Stimulated activated effector memory CD8-positive, alpha-beta T cell treated with anti-CD3 and anti-CD28 coated beads, Interleukin-12 subunit alpha, Interleukin-12 subunit beta, amount 100 ng/mL, for 72 hours (primary cell): ENCODE measurements at places on chromosomes 1 and 21.

DNA sequence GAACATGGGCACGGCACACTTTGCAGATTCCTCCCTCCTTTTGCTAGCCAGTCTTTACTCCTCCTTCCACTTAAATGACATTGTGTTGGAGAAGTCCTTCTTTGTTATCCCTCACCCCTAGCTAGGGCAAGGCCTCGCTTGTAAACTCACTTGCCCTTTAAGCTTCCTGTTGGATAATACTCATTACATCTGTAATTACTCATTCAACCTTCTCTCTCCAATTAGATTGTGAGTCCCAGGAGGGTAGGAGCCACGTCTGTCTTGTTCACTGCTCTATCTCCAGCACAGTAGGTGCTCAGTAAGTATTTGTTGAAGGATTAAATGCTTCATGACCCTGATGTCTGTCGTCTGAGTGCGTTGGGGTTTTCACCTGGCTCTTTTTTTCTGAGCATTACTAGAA lies 98.7 kb upstream of the USP24 start:
- DNase-seq: no peak

DNA sequence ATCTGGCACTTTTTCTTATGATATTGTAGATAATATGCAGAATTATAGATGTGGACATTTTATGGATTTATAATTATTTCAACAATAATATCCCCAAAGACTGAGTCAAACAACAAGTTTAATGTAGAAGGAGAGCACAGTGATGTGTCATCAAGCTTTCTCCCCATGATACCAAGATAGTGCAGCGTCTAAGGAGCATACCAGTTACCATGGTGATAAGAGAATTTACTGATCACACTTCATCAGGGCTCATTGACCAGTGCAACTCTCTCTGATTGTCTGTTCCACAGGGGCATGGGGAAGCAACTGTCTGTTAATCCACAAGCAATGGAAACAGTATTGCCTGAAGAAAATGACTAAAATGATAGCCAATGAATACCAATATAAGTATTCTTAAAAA lies 209.6 kb upstream of the DPYD start:
- no peak for DNase-seq

GRCh38 chr1:248750496-248750895 lies 5.1 kb downstream of the LYPD8 start:
- DNase-seq: no peak

GRCh38 chr1:112557385-112557784 lies 48.6 kb downstream of the WNT2B start:
- no peak for DNase-seq

DNA sequence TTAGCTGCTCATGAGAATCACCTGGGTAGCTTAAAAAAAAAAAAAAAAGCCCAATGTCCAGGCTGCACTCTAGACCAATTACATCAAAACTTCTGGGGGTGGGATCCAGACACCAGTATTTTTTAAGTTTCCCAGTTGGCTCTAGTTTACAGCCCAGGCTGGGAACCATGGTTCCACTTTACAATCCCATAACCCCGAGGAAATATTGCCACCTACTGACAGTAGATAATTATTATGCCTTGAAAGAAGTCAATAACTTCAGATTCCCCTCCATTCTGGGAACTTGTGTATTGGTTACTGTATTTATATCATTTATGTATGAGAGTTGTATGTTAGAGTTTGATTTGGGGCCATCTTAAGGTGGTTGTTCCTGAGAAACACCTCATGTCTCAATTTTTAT lies 100.2 kb downstream of the SPATA46 start:
- no peak for DNase-seq

GRCh38 chr1:91091812-91092211 lies 70.0 kb upstream of the ZNF644 start:
- no peak for DNase-seq

- DNase-seq: peak; percentile 94
Observed at GRCh38 chr1:235075048-235075776, 53.4 kb downstream of the TOMM20 start.

GRCh38 chr1:173749137-173749536 lies 34.4 kb downstream of the KLHL20 start:
- no peak for DNase-seq

- DNase-seq: no peak
Observed at GRCh38 chr1:88802404-88802803, 89.0 kb downstream of the GTF2B start.

GRCh38 chr1:41851589-41851988 lies 67.1 kb downstream of the HIVEP3 start:
- no peak for DNase-seq

GRCh38 chr1:112126598-112126997 lies 137.1 kb upstream of the KCND3 start:
- no peak for DNase-seq

- no peak for DNase-seq
Observed at GRCh38 chr1:187655104-187655503, 826.4 kb downstream of the PLA2G4A start.

DNA sequence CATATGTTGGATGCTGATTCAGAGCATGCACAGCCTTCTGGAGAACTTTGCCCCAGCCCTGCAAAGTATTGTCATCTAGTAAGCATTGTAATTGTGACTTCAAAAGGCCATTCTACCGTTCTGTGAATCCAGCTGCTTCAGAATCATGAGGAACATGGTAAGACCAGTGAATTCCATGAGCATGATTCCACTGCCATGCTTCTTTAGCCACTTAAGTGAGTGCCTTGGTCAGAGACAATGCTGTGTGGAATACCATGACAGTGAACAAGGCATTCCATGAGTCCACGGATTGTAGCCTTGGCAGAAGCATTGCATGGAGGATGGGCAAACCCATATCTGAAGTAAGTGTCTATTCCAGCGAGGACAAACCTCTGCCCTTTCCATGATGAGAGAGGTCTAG lies 123.7 kb downstream of the S1PR1 start:
- DNase-seq: no peak

GRCh38 chr1:167776151-167776550 lies 54.4 kb downstream of the MPZL1 start:
- no peak for DNase-seq

DNA sequence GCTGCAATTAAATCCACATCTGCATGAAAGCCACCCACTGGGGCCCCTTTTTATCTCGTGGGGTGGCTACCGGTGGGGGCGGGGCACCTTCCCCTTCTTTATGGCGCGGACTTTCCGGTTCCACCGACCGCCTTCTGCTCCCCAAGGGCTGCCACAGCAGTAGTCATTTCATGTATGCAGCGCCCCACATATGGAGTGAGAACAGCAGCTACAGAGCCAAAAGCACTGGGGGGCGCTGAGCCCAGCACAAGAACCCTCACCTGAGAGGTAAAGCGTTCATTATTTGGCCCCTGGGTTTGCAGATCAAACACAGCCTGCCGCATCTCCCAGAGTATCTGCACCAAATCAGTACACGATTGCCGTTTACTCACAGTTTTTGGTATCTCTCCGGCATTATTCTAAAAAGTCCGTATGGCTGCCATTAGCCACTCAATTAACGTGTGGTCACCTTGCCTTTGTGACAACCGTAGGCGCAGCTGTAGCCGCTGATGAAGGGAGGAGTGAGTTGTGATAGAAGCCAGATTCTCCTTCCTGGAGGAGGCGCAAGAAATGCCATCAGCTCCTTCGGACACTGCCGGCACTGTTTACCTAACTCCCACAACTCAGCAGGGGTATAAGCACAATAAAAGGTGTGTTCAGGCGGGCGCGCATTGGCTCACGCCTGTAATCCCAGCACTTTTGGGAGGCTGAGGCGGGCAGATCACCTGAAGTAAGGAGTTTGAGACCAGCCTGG lies 30.4 kb upstream of the CR2 start:
- DNase-seq: no peak

- DNase-seq: no peak
Observed at GRCh38 chr1:206909161-206909882, 12.1 kb downstream of the IL24 start.

GRCh38 chr1:83918688-83919285 lies 80.1 kb downstream of the TTLL7 start:
- DNase-seq: no peak

GRCh38 chr1:239537795-239538194 lies 151.4 kb downstream of the CHRM3 start:
- DNase-seq: no peak

- no peak for DNase-seq
Observed at GRCh38 chr1:161866241-161866640, 100.1 kb downstream of the ATF6 start.

- no peak for DNase-seq
Observed at GRCh38 chr1:63010913-63011660, 227.2 kb downstream of the ATG4C start.

- no peak for DNase-seq
Observed at GRCh38 chr1:150961756-150962155, 12.9 kb downstream of the CERS2 start.

- DNase-seq: no peak
Observed at GRCh38 chr1:24373044-24373443, 40.5 kb downstream of the STPG1 start.

DNA sequence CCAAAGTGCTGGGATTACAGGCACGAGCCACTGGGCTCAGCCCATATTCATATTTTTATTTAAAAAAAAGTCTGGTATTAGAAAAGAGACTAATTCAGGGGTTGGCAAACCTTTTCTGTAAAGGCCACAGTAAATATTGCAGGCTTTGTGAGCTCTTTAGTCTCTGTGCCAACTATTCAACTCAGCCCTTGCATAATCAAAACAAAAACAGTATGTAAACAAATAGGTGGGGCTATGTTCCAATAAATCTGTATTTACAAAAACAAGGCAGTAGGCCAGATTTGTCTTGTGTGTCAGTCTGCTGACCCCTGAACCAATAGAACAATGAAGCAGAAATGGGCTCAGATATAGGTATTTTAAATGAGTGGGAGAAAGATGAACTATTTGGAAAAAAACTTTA lies 49.3 kb downstream of the CDC42BPA start:
- DNase-seq: no peak

- DNase-seq: no peak
Observed at GRCh38 chr1:94486990-94487389, 54.6 kb downstream of the F3 start.
